Mesothelial cell of epicardium (in vitro differentiated cells): ENCODE measurements at places on chromosomes 12 and 14.

GRCh38 chr14:32620303-32620702, 291.2 kb downstream of the AKAP6 start:
- DNase-seq: no peak

GRCh38 chr14:59465316-59466135, at the start of gene GPR135:
Gene GPR135 (minus strand): TSS chr14:59465380. CDS start chr14:59465226, 154 bp downstream.
- DNase-seq: no peak

DNA sequence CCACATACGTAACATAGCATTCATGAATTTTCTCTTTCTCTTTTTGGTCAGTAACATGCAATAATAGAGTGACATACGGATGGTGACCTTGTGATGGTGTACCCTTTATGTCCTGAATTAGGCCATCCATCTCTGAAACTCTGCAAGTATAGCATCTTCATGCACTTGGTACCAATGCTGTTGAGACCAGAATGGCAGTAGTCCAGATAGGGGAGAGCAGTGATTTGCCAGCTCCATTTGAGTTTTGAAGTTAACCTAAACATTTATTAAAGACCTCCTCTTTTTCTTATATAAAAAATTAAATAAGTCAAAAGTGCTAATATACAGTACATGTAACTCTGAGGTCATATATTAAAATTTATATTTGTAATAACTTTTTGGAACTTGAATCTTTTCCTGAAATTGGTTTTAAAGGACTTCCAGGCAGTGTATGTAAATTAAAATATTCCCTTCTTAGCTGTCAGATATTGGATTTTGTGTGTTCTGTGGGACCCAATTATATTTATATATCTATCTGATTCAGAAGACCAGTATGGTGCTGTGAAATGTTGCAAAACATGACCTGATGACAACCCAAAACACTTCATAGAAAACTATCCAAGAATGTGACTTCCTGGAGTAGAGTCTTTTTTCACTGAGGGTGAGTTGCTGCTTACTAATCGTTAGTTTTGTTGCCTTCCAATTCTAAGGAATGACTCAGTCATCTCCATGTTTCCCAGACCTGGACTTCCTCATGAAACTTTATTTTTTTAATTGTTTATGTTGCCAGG, 3.5 kb downstream of the ELK3 start:
- DNase-seq: no peak

- DNase-seq: no peak
These were observed 10.4 kb upstream of the GPR132 start for GRCh38 chr14:105075379-105076295.

DNA sequence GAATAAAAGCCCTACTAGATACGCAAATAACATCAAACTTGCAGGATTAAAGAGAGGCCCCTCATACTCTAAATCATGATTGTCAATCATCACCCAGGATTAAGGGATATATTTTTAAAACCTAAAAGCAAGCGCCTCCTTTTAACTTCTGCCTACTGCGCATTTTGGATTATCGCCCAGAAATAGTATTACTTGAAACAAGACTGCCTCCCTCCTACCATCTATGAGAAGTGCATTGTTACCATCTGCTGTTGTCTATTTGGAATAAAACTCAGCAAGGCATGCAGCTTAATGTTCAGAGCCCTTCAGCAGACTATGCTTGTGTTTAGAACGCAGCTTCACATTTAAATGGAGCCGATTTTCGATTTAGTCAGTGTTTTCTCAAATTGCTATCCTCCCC, 79.6 kb downstream of the EXOC5 start:
- no peak for DNase-seq

DNA sequence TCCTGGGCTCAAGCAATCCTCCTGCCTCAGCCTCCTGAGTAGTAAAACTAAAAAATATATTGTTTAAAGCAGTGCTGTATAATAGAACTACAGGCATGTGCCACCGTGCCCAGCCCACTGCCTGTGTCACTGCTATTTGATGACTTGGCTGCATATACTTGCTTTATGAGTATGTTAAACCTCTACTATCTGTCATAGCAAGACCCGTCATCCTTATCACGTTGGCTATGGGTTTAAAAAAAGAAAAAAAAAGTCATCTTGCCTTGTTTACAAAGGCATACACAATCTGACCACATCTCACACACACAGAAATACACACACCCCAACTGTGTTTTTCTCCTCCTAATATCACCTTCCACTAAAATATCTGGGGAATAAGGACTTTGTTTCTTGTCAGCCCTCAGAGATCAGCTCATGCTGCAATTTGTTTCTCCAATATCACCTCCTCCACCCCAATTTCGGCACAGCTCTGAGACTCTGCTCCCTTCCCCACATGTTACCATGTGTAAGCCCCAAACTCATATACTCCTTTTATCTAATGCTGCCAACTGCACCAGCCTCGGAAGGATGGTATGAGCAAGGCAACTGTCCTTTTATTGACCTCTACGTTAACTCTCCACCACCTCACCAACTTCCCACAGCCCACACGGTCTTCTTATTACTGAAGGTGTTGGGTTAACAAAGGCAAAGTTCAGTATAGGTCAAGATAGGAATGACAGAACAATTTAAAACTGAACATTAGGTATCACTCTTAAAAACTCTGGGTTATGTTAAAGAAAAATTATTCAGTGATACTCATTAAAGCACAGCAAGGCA, 802 bp upstream of the TMPRSS12 start:
- no peak for DNase-seq

DNA sequence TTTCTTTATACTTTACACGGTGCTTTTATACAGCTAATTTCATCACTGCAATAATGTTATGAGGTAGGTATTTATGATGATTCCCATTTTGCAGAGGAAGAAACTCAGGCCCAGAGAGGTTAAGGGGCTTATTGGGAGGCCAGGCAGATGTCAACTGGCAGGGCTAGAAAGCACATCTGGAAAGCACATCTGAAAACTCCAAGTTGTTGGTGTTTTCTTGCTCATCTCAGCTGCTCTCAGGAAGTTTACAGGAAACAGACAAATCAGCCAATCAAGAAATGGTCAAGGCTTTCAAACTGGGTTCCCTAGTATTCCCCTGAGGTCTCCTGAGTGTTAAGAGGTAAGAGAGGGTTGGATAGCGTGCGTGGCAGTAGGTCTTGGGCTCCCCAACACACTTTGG, 124.1 kb upstream of the MED13L start:
- DNase-seq: no peak
